ENCODE measurements at places on chromosomes 6 and 20.
A peak's percentile ranks its signal among the peaks of the same experiment; 100 is the strongest.

GRCh38 chr6:85971238-85971637 is 328.6 kb upstream of the SYNCRIP start:
- no peak for DNase-seq

- no peak for DNase-seq
Measured at GRCh38 chr20:41900201-41900691, 282.1 kb upstream of the CHD6 start.

GRCh38 chr6:157867155-157867559 is 44.1 kb downstream of the SNX9 start:
- peak; percentile 28 for DNase-seq

DNA sequence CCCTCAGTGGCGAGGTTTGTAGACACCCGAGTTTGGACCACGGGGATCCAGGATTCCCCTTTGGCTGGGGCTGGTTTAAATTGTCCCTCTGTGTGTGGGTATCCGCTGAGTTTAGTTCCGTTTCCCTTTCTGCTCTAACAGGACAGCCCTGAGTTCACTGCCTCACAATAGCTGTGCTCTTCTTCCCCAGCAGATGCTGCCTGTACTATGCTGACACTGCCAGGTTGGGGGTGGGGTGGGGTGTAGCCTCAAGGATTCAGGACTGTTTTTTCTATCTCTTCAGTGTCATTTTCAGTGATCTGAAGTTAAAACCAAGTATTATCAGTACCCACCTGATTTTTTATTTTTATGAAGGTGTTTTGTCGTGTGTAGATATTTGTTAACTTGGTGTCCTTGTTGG is 655.0 kb downstream of the COL12A1 start:
- no peak for DNase-seq

- peak; percentile 72 for DNase-seq
Measured at GRCh38 chr20:38599410-38599882, 2.2 kb upstream of the ARHGAP40 start.

DNA sequence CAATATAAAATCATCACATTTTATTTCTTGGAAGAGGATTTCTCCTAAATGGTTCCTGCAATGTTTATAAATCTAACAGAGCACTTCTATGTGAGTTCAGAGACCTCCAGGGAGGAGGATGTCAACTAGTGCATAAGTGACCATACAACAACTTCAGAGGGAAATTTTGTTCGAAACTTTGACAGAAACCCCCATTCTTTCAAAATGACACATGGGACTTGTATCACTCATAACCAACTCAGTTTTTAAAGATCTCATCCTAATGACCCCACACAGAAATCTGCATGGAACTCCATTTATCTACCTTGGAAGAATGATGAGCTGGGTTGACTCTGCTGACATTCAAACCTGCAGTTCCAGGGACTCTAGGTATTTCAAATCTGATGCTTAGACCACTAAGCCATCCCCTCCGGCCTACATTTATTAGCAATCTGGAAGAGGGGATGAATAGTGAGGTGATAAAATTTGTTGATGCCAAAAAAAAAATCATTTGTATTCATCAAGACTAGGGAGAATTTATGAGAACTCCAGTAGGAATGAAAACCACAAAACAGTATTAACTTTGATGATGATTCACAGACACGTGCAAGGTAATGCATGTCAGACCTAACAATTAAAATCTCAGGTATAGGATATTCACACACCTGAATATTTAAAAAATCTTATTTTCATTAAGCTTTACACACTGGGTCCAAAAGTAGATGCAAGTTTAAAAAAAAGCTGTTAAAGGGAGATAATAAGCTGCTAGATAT is 153.0 kb downstream of the REV3L start:
- no peak for DNase-seq

- no peak for DNase-seq
Measured at GRCh38 chr6:122787721-122788120, 1.3 kb upstream of the SMPDL3A start.

- peak; percentile 48 for DNase-seq
Measured at GRCh38 chr20:53157443-53158408, 185.6 kb downstream of the TSHZ2 start.

DNA sequence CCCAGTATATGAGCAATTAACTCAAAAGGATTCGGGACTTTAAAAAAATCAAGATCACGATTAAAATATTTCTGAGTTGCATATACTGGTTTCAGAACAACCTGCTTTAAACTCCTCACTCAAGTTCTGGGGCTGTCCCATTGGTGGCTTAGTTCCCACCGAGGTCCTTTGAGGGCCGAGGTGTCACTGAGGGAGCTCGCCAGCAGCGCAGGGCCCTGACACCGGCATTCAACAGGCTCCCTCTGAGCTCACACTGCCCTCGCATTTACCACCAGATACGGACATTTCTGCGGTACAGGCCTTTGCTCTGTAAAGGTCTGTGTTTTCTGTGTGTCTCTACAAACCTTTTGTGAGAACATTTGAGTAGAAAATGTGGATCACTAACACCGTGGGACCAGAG is 24.4 kb upstream of the BNIP5 start:
- no peak for DNase-seq

- no peak for DNase-seq
Measured at GRCh38 chr6:153898360-153899059, 140.5 kb upstream of the OPRM1 start.

- DNase-seq, result peak; percentile 61
Measured at GRCh38 chr20:610130-611046, at the start of gene TCF15. Gene TCF15 (minus strand): TSS chr20:610309. CDS start chr20:610237, 72 bp downstream.

DNA sequence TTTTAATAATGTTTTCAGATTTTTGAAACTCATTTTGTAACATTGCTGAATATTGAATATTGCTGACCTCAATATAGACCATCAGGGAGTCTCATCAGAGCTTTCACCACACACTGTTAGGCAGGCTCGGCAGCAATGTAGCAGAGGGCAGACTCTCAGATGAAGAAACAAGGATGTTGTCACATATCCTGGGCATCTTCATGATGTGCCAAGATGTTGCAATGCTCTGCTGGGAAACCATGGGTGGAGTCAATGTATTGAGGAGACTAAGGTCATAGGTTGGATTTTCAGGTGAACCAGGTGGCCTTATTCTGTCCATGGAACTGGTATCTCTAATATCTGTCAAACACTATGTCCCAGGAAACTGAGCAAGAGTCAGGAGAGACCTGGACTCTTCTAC is 27.3 kb downstream of the NR2E1 start:
- DNase-seq, result no peak

GRCh38 chr20:57071283-57071731 is 195.1 kb downstream of the BMP7 start:
- no peak for DNase-seq

- DNase-seq, result no peak
Measured at GRCh38 chr6:13447949-13448724, 39.3 kb downstream of the GFOD1 start.

- no peak for DNase-seq
Measured at GRCh38 chr6:140816681-140817080, 1316.0 kb upstream of the GJE1 start.

DNA sequence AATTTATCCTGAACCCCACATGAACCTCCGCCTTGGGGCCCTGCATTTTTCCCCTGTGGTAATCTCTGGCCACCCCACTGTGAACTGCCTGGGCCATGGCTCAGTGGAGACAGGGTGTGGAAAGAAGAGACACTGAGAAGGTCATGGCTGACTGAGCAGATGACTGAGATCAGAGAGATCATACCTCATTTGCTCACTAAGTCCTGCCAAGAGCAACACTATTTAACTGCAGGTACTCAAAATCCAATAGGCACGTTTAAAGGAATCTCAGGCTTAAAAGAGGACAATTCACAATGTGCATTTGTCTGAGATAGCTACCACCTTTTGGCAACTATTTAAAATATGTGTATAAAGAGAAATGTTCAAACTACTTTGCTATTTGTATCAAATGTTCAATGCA is 305.0 kb downstream of the GMDS start:
- no peak for DNase-seq

GRCh38 chr6:114430534-114431124 is 87.8 kb upstream of the HS3ST5 start:
- DNase-seq, result no peak

DNA sequence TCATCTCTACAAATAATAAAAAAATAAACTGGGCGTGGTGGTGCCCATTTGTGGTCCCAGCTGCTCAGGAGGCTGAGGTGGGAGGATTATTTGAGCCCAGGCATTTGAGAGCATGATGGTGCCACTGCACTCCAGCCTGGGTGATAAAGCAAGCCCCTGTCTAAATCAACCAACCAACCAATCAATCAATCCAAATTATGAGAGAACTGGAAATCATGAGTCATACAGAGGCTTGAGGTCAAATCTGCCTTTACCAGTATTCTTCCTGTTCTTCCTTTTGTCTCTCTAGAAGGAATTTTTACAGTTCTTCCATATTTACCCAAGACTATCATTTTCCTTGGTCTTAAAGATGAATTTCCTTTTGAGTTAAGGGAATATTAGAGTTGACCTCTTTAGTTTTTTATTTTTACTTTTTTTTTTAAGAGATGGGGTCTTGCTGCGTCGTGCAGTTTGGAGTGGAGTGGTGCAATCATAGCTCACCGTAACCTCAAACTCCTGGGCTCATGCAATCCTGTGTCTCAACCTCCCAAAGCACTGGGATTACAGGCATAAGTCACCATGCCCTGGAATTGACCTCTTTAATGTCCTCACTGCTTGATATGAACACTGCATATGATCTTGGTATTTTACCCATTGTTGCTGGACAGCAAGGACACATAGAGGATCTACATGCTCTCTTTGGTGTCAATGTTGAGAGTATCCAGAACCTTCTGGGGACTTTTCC is 44.1 kb upstream of the TXNDC5 start:
- DNase-seq, result no peak

GRCh38 chr6:137698636-137699030 is 168.4 kb upstream of the TNFAIP3 start:
- DNase-seq, result no peak

DNA sequence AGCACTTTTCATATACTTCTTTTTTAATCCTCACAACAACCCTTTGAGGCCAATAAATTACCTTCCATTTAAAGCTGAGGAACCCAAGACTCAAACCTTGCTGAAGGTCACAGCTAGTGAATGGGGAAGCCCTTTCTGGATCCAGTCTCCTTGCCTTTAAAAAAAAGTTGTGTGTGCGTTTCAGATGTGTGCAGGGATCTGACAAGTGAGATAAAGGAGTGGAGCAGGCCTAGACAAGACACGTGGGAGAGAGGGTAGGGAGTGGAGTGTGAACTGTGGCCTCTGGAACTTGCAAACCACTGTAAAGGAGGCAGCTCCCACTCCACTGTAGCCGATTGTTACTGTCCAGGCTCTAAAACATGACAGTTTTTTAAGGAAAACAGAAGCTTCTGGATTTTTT is 1.9 kb downstream of the KLHL32 start:
- no peak for DNase-seq

GRCh38 chr20:16749573-16749972 is 1.4 kb downstream of the OTOR start:
- DNase-seq, result no peak

DNA sequence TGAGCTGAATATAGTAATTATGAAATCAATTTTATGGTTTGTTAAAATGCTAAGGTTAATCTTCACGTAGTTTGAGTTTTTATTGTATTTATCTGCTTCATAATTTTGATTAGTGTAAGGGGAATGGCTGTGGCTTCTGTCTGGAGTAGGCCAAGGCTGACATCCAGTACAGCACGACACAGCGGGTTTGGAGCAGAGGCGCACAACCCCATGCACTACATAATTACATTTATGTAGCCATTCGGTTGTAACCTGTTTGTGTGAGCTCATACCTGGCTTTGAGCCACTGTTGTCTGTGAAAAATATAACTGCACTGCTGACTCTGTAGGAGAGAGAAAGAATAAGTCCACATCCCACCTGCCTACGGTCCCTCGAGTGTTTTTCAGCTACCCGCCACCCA is 615.5 kb downstream of the EYS start:
- no peak for DNase-seq

DNA sequence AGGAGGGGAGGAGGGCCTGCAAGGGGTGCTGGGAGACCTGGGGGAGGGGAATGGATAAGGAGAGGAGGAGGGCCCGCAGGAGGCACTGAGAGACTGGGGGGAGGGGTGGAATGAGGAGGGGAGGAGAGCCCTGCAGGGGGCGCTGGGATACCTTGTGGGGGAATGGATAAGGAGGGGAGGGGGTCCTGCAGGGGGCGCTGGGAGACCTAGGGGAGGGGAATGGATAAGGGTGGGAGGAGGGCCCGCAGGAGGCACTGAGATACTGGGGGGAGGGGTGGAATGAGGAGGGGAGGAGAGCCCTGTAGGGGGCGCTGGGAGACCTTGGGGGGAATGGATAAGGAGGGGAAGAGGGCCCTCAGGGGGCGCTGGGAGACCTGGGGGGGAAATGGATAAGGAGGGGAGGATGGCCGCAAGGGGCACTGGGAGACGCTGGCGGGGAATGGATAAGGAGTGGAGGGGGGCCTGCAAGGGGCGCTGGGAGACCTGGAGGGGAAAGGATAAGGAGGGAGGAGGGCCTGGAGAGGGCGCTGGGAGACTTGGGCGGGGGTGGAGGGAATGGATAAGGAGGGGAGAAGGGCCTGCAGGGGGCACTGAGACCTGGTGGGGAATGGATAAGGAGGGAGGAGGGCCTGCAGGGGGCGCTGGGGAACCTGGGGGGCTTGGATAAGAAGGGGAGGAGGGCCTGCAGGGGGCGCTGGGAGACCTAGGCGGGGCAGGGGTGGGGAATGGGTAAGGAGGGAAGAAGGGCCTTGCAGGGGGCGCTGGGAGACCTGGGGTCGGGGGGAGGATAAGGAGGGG is 1.3 kb upstream of the CTCFL start:
- DNase-seq, result no peak

All from MG63 (cell line).